Posterior cingulate gyrus (tissue), 11 donors: ENCODE measurements at places on chromosomes 1 and 21.

- DNase-seq: no peak
Observed at GRCh38 chr1:10727751-10728232, 68.7 kb downstream of the CASZ1 start.

- DNase-seq: no peak
Observed at GRCh38 chr1:232547938-232548484, 81.9 kb downstream of the SIPA1L2 start.

DNA sequence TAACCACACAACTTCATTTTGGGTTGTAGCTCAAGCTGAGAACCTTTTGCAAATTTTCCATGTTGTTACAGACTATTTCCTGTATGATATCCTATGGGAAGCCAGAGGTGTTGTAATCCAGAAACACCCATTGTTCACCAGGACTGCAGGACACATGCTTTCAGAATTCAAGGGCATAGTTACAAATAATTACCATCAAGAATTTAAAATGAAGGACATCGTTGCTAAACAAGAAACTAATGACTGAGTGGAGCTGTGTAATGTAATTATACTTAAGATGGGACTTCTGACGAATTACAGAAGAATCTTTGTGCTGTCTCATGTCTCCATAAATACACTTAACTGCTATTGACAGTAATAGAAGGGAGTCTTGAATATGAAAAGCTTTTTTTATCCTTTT lies 47.6 kb upstream of the HOOK1 start:
- no peak for DNase-seq

DNA sequence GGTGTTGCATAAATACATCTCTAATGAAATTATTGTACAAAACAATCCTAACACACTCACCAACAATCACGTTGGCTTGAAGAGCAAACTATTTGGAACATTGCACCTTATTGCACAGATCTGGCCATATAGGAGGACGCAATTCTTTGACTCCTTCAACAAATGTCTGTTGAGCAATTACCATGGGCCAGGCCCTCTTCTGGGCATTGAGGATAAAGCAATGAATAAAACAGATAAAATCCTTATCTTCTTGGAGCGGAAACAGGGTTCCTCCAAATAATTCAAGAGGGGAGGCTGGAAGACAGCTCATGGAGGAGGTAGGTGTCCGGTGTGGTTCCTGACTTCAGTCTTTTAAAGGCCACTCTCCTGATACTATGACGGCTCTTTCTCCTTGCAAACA lies 43.3 kb downstream of the PAX7 start:
- no peak for DNase-seq

DNA sequence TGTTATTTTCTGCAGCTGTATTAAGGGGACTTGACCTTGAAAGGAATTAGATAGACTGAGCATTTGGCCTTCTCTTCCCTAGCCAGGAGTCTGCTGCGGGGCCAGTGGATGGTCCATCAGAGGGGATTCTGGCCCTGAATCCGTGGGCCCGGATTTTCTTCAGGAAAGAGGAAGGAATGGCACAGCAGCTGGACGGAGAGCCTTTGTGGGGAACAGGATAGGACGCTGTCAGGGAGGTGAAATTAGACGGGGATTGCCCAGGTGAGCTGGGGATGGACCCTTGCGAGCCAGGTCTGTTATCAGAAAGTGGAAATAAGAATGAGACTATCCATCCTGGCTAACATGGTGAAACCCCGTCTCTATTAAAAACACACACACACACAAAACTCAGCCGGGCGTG lies 1.7 kb upstream of the C2CD2 start:
- DNase-seq: peak; percentile 13

- DNase-seq: no peak
Observed at GRCh38 chr1:214317300-214317699, 36.3 kb downstream of the SMYD2 start.

DNA sequence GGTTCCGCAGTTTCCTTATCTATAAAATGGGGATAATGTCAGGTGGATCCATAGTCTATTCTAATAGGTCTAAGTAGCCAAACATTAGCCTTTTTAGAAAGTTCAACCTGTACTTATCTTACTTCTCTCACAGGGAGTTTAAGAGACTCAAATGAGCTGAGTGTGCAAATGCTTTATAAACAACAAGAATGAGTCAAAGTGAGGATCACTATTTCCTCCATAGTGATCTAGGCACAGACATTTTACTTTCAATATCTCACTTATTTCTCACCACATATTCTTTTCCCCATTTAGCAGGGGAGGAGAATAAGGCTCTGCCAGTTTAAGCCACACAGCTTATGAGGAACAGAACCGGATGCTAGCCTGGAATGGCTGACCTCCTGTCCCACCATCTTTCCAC lies 92.1 kb upstream of the LMO4 start:
- DNase-seq: no peak

DNA sequence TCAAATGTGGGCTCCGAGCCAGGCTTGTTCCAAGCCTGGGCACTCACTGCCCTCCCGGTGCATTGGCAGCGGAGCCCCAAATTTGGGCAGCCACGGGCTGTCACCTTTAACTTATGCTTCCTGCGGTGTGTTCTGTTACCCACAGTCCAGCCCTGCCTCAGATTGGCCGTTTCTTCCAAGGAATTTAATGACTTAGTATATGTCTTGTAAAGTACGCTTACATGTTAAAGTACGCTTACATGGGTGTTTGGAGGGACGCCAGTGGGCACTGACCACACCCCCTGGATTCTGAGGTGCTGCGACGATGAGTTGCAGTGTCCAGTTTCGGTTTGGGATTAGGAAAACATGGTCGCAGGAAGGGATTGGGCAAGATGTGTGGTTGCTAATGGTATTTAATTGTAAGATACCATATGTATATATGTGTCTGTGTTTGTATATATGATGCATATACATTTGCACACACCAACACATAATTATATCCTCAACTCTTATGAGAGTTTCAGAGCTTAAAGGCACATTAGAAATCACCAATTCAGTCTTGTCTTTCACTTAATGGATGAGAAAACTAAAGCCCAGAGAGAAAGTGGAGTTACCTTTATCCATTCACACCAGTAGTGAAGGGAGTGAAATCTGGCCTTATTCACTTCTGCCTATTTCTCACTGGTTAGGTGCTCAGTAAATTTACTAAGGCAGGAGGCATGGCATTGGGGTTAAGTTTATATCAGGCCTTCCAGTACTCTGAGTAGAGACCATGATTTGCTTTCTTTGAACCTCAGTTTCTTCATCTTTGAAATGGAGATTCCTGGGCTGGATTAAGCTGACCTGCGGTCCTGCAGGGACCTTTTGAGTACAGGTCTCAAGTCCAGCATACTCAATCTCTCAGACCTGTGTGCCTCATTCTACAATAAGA lies 1.0 kb downstream of the SMYD2 start:
- no peak for DNase-seq

GRCh38 chr21:38925923-38926322 lies 120.2 kb downstream of the ETS2 start:
- DNase-seq: no peak

GRCh38 chr1:236689713-236690569 lies 3.6 kb downstream of the ACTN2 start:
- no peak for DNase-seq

DNA sequence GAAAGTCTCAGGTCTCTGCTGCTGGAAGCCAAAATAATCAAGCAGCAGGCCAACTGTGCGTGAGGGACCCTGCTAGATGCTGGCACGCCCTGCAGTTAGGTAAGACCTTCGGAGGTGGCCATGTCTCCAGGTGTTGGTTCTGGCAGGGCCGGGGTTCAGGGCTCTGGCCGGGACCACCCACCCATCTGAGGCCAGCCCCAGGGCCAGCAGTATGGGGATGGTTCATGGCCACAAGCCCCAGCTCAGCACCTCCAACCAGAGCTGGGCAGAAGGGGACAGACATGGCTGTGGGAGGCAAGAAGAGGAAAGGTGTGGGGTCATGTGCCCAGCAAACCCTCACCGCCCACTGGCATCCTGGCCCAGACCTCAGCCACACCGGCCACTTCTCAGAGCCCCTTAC lies 23.3 kb downstream of the LRP8 start:
- no peak for DNase-seq

- no peak for DNase-seq
Observed at GRCh38 chr21:29717659-29718058, 222.1 kb downstream of the GRIK1 start.

DNA sequence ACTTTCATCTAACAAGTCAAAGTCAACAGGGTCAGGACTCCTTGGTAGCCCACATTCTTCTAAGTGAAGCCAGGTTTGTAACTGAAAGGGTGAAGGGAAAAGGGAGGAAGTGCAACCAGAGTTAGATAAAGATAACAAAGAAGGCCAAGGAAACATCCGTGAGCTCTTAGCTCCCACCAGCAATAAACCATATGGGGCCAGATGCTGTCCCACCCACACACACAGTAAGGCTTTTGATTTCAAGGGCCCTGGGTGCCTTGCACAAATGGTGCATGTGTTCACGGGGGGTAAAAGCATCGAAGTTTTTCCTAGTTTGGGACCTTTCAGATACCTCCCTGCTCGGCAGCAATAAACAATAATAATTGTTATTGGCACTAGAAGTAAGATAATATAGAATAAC lies 5.1 kb upstream of the TIAM1 start:
- no peak for DNase-seq

DNA sequence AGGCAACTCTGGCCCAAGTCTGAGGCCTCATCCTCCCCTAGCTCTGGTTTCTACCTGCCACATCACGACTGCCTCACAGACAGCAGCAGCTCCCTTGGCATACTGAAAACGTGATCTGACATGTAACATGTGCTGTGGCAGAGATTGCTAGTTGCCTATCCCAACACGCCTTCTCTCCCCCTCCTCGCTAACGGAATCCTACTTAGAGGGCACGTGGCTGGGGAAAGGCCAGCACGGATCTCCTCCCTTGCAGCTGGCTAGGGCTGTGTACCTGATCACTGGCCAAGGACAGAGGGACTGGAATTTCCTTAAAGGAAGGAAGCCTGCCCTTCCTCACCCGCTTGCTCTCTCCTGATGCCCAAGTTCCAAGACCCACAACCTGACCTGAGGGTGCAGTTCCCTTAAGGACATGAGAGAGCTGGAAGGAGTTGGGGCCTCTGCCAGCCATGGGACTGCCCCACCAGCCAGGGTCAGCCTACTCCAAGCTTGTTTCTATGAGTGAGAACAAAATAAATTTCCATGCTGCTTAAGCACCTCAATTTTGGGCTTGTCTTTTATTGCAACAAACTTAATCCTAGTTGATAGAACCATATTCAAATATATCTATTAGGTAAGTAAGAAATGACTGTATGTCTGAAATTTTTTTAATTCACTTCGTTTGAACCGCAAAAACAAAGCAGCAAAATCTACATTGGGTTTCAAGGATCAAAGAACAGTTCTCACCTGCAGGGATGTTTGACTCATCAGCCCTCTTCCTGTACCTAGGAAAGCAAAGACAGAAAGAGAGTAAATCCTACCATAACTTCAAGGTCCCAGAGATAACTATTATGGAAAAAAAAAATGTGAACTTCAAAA lies 7.2 kb downstream of the SETD4 start:
- DNase-seq: no peak

- DNase-seq: no peak
Observed at GRCh38 chr1:234604495-234605398, 5.2 kb downstream of the IRF2BP2 start.

DNA sequence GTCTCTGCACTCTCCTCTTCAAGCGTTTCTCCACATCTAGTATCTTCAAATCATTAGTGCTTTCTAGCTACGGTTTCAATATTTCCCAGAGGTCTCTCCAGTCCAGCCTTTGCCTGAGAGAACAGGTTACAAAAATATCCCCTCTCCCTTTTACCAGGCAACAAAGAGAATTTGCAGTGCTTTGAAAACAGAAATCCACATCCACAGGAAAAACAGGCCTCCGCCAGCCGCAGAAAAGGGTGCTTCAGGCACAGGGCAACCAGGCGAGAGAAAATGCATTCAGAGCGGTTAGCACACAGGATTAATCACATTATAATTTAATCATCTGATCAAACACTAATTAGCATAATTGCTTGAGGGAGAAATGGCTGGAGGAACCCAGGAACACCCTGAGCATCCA lies 13.8 kb downstream of the DSCAM start:
- no peak for DNase-seq

DNA sequence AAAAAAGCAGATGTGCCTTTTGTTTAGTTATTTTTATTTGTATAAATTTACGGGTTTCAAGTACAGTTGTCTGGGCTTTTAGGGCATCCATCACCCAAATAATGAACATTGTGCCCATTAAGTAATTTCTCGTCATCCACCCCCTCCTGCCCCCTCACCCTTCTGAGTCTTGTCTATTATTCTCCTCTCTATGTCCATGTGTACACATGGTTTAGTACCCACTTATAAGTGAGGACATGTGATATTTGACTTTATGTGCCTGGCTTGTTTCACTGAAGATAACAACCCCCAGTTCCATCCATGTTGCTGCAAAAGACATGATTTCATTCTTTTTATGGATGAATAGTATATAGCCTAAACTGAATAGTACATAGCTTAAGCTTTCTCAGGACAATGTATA lies 189.2 kb downstream of the ZP4 start:
- DNase-seq: no peak

DNA sequence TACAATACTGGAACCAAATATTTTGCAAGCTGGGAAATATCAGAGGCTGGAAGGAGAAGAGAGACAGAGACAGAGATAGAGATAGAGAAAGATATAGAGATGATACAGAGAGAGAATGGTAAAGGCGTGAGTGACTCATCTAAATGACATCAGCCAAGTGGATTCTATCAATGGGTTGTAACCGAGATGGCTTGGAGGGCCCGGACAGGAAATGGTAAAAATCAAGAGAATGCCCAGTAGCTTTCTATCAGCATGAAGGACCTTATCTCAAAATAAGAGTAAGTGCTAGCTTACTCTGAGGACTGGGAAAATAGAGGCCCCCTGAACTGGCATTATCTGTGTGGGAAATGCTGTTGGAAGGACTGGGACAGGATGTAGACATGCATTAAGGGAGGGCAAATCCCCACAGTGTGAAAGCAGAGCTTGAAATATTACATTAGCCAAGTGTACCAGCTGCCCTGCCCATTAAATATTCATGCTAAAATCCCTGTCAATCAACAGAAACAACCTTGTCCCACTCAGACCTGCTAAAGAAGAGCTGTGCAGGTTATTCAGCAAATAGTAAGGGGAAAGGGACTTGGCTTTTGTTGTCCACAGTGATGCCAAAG lies 76.6 kb upstream of the ZNF644 start:
- DNase-seq: no peak

GRCh38 chr1:81233591-81233990 lies 567.1 kb upstream of the ADGRL2 start:
- no peak for DNase-seq

- DNase-seq: no peak
Observed at GRCh38 chr1:196193896-196194559, 414.2 kb downstream of the KCNT2 start.

- no peak for DNase-seq
Observed at GRCh38 chr1:112528076-112528475, 19.3 kb downstream of the WNT2B start.
